GM12864 (cell line): ENCODE measurements at places on chromosomes 2 and 18.

GRCh38 chr2:226514895-226515294, 284.7 kb downstream of the IRS1 start:
- no peak for DNase-seq

DNA sequence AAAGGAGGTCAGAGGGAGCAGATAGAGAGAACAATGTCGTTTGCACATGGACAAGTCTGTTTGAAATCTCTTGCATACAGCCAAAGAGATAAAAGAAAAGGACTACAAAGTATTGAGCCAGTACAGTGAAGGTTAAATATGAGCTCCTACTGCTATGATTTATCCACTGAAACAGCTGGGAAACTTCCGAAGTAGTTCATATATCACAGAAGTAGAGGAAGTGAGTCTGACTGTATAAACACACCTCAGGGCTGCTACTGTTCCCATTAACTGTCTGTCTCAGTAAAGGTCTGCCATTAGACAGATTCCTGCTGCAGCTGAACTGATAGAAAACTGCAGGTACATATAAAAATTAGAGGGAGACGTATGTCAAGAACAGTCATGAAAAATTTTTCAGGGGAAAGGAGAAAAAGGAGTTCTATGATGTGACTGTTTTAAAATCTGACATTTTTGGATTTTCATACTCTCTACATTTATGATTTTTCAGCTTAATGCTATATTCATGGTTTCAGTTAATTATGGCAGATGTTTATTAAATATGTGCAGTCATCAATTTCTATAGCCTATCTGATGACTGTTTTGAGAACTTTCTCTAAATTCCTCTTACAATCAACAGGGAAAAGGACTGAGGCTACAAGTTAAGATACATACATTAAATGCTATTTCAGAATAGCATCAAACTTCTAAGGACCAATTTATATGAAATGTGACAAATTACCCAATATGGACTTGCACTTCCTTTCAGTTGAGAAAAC, 364.7 kb downstream of the ERBB4 start:
- no peak for DNase-seq

- no peak for DNase-seq
Observed at GRCh38 chr2:39142904-39143605, 22.2 kb upstream of the SOS1 start.

- DNase-seq, result no peak
Observed at GRCh38 chr2:65914244-65914786, 481.9 kb upstream of the SPRED2 start.

GRCh38 chr18:38032516-38032915, 466.9 kb upstream of the CELF4 start:
- DNase-seq, result no peak

GRCh38 chr2:231991664-231992063, 30.2 kb downstream of the DIS3L2 start:
- DNase-seq, result no peak

DNA sequence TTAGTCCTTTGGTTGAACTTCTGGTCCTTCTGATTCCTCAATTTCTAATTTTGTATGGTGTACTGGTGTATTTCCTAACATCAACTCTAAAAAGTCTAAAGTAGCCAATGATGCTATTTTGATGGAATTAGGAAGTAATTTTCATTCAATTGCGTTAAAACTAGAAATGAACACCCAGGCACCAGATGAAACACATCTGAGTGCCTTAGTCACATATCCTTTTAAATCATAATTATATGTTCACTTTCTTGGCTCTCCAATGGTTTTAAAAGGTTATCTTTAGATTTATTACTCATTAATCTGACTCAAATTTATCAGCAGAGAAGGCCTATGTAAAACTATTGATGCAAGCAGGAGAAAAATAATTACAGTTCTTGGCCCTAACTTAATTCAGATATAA, 119.7 kb downstream of the GAREM1 start:
- no peak for DNase-seq

DNA sequence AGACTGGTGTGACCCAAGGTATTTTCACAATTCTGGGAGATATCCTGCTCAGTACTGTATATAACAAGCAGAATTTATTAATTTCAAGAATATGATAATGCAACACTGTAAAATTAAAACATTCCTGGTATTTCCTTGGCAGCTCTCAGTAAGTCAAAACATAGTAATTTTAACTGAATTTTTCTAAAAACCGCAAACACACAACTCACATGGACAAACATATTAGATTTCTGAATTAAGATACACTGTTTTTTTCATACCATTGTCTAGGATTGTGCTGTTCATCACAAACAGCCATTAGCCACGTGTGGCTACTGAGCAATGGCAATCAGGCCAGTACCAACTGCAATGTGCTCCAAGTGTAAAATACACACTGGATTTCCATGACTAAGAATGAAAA, 29.6 kb downstream of the LPIN2 start:
- no peak for DNase-seq

DNA sequence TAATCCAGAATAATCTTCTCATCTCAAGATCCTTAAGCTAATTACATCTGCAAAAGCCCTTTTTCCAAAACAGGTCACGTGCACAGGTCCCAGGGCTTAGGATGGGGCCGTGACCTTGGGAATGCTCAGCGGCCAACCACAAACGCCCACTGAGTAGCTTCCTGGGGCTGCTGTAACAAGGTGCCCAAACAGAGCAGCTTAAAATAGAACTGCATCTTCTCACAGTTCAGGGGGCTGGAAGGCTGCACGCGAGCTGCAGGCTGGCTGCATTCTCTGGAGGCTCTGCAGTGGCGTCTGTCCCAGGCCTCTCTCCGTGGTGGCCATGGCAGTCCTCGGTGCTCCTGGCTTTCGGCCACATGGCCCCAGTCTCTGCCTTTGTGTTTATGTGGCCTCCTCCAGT, 31.9 kb downstream of the ADI1 start:
- no peak for DNase-seq
